ENCODE measurements at places on chromosomes 11 and 22. TPM values are rescaled to one million over a fixed set of nuclear protein-coding genes. Genes with fewer than 3 reads are reported as not detected.

MRE11 gene
- total RNA-seq: 19.6 TPM

MMP12 gene
- total RNA-seq: not detected

DNA sequence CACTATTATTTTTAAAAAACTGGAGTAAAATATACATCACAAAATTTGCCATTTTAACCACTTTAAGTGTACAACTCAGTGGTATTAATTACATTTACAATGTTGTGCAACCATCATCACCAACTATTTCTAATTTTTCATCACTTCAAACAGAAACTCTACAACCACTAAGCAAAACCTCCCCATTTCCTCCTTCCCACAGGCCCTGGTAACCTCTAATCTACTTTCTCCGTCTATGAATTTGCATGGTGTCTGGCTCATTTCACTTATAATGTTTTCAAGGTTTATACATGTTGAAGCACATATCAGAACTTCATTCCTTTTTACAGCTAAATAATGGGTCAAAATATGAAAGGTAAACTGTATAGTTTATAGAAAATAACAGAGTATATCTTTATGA is 24.4 kb downstream of the DDI1 start:
- DNase-seq: no peak

DNA sequence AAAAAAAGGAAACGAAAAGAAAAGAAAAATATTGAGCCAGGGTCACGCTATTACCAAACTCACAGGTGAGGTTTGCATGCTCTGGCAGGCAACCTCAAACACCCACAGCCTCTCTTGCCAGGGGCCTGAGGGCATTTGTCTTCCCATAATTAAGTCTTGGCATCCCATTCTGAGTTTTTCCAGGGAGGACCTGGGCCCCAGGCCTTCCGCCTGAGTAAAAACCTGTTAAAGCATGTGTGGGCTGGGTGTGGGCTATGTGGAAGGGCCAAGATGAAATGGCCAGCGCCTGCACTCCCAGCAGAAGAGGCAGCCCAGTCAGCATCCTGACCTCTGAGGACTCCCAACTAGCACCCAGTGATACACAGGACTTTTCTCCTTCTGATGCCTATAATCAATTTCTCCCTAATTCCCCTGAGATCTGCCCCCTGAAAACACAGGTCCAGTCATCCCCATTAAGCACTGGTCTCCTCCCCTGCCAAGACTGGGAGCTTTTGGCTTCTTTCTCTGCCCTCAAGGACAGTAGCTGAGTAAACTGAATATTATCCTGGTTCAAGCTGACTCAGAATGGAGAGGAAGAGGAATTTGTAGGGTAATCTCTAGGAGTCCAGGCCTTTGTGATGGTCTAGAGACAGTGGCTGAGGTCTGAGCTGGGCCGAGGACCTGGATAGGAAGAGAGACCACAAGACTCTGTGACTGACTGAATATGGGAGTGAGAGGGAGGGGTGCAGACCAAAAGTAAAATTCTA is 35.6 kb upstream of the ACER3 start:
- DNase-seq: peak; percentile 36

DNA sequence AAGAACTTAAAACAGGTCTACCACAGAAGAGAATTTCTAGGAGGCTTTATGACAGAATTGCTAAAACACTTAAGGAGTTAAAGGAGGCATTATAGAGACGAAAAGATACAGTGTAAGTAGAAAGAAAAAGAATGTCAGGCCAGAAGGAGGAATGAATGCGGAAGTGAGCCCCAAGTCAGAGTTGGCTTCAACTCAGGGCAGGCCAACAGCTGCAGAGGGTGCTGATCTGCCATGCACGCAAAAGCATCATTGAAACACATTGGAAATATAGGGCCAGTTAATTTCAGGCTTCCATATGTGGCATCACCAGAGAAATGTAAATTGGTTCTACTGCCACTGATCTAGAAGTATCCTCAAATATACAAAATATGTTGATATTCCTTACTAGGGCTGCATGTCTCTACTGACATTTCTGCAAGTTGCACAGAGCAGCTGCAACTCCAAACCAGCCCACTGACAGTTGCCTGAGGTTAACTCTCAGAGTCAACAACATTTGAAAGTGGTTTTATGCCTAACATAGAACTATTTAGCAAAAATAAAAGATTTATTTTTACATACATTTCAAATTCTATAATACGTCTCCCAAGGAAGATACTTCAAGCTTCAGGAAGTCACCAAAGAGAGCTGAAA is 324.1 kb downstream of the C11orf87 start:
- no peak for DNase-seq

- DNase-seq: no peak
Observed at GRCh38 chr11:62306227-62306626, 7.4 kb upstream of the SCGB1D4 start.

- no peak for DNase-seq
Observed at GRCh38 chr11:130653838-130654636, 205.6 kb downstream of the ADAMTS15 start.

DNA sequence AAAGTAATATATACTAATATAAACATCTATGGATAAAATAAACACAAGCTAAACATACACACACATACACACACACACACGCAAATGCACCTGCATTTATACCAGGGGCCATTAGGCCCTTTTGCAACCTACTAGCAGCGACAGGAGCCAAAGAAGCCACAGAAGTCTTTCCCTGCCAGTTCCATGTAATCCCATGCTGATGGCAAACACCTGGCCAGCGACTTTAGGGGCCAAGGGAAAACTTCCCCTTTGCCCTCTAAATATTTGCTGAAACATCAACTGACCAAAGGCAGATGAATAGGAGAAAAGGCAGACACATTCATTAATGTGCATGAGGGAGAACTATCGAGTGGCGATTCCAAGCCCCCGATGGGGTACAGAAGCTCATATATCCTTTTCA is 14.8 kb upstream of the P2RY2 start:
- DNase-seq: no peak

DNA sequence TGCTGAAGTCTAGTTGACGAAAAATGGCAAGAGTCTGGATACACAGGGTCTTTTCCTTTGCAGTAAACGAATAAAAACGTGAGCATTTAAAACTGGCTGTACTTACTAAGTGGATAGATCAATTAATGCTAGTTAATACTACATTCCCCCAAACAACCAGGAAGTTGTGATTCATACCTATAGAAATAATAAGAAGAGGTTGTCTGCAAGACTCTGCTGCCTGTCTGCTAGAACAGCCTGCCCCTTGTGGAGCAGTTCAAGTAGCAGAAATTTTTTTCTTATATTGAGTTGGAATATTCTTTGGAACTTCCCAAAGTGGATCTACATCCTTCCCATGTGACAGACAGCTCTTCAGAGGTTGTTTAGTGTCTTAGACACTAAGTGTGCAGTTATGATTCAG is 86.8 kb downstream of the TEAD1 start:
- peak; percentile 78 for DNase-seq

DNA sequence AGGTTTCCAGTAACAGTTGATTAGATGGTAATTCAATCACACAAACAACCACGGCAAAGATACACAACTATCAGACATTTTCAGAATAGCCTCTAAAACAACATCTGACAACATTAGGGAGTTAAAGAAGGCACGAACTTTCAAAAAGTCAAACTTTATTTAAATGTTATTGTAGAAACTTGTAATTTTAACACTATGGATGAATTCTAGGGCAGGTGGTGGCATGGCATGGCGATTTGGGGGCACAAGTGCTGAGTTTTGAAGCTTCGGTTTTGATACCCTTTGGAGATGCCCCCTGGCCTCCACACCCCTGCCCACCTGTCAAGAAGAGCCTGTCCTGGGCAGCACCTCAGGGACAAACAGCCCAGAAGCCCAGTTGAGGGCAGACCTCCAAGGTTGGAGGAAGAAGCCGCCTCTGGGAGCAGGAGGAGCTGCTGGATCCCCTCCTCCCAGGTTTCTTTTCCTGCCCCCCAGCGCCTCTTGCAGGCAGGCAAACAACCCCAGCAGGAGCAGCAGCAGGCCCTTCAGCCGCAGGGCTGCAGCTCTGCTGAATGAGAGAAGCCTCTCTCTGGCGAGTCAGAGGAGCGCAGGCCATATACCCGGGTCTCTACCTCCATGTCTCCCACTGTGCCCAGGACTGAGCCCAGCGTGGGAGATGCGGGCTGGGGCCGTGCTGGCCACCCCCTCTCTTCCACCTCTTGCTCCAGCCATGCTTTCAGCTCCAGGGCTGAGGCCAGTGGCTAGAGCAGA is 102.1 kb upstream of the IGLL5 start:
- DNase-seq: no peak

DNA sequence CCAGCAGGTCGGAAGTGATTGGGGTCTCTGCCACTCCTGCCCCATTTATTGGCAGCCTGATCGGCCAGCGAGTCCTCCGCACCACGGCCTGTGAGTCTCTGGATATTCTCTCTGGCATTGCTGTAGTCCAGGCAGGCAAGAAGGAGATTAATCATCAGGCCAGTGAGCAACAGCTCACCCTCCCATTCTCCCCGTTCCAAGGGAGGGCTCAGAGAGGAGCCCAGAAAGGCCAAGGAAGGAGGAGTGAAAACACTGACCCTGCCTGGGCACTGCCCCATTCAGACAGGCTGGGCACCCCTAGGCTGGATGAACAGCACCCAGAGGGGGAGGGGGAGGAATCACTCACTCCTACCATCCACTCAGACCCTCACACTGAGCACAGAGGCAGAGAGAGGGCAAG is 3.1 kb downstream of the SAA2 start:
- DNase-seq: no peak

- DNase-seq: no peak
Observed at GRCh38 chr22:43154887-43155536, 3.7 kb downstream of the TSPO start.

DNA sequence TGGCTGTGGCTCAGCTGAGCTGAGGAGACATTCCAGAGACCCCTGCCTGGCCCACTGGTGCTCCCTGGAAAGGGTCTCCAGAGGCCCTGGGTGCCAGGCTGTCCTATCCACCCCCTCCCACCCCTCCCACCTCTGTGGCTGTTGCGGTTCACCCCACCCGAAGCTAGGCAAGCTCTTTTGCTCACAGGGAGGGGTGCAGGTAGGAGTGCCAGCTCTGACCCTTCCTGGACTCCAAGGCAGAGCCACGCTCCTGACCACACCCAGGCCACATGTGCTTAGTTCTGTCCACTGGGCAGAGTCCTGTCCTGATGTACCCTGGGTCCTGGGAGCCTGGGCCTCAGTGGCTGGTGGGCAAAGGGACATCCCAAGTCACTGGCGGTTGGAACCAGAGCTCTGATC is 16.4 kb downstream of the IL17REL start:
- DNase-seq: no peak

Data from dermis blood vessel endothelial cell (primary cell).